ENCODE measurements at places on chromosomes 7 and 10. TPM values are rescaled to one million over a fixed set of nuclear protein-coding genes. Genes with fewer than 3 reads are reported as not detected.

The SPDYE2B gene
- total RNA-seq, result not detected

DNA sequence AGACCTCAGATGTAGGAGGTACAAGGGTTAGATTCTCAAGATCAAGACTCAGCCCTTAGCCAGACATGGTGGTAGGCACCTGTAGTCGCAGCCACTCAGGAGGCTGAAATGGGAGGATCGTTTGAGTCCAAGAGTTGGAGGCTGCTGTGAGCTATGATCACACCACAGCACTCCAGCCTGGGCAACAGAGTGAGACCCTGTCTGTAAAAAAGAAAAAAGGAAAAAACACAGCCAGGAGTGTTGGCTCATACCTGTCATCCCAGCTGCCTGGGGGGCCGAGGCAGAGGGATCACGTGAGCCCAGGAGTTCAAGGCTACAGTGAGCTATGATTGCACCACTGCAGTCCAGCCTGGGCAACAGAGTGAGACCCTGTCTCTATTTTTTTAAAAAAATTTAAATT lies 69.3 kb downstream of the GTF2IRD1 start:
- no peak for DNase-seq

The TES gene
- 120 TPM for total RNA-seq

DNA sequence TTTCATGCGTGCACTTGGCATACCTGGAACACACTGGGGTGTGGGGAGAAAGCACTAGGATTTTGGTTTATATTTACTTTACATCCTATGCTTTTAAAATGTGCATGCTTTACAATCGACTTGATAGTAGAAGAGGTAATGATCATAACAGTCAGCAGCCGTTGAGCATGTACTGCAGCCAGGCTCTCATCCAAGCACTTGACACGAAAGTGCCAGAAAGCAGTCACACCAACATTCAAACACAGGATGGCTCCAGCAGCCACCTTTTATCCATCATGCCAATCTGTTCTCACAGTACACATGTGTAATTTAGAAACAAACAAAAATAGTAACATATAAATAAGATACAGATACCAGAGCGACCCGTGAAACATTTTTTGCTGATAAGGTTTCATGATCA lies 1.2 kb upstream of the FAM241B start:
- no peak for DNase-seq

DNA sequence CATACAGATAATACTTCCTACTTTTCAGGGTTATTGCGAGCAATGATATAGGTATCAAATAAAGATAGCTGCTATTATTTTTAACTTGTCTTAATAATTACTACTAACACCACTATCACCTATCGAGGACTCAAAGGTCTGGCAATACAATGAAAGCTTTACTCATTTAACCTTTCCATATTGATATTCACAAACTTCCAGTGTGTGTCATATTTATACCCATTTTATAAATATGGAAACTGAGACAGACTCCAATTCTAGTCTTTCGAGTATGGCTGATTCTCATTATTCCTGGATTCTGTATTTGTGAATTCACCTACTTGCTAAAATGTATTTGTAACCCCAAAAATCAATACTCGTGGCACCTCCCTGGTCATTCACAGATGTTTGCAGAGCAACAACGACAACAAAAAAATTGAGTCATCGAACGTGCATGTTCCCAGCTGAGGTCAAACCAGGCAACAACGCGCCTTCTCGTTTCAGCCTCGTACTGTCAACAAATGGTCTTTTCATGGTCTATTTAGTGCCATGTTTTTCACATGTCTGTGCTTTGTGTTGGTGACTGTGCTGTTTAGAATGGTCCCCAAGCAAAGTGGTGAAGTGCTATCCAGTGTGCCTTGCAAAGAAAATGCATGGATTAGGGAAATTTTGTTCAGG lies 51.7 kb downstream of the SMURF1 start:
- DNase-seq, result no peak

DNA sequence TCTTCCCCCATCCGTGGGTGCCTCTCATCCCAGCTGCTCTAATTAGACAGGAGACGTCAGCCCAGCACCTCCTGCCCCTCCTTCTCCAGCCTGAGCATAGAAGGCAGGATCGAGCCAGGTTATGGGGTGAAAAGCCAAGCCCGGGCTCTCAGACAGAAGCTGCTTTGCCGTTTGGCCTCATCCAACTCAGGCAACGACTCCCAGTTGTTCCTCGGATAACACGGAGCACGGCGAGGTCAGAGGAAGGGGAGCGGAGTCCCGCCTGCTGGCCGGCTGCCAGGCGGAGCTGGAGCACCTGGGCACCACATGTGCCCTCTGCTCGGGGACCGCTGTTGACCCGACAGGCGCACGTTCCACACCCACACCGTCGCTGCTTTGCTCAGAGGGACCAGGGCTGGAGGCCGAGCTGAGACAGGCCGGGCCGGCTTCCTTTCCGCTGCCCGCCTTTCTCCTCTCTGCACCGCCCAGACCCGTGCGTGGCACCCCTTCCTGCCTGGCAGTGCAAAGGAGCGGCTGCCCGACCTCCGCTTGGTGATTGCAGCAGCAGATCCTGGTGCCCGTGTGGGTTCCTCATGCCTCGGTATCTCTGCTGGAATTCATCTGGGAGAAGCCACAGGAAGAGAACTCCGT lies 21.6 kb upstream of the UNCX start:
- DNase-seq, result no peak

DNA sequence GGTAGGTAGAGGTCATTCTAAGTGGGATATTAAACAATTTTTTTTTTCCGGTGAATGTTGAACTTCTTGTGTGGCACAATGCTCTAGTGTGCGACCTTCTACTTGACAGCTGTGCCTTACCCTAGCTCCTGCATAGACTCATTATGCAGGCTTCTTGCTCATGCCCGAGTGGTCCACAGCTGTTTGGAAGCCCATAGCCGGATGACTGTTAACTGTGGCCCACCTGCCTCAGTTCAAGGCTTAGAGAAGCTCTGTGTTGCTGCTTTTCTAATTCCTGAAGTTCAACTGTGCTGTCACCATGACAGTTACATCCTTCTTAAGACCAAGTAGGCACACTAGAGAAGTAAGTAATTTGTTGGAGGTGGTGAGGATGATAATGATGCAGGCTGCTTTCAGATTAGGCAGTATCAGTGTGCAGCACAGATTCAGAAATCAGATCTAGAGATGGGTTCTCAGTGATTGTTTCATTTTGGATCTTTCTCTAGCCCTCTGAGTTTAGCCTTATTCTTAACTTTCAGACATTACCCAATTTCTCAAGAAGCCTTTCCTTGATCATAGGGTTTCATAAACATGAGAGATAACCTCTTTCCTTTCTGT lies 278.4 kb downstream of the PHF14 start:
- no peak for DNase-seq

GRCh38 chr10:35299016-35299415 lies 37.3 kb upstream of the CCNY start:
- no peak for DNase-seq

DNA sequence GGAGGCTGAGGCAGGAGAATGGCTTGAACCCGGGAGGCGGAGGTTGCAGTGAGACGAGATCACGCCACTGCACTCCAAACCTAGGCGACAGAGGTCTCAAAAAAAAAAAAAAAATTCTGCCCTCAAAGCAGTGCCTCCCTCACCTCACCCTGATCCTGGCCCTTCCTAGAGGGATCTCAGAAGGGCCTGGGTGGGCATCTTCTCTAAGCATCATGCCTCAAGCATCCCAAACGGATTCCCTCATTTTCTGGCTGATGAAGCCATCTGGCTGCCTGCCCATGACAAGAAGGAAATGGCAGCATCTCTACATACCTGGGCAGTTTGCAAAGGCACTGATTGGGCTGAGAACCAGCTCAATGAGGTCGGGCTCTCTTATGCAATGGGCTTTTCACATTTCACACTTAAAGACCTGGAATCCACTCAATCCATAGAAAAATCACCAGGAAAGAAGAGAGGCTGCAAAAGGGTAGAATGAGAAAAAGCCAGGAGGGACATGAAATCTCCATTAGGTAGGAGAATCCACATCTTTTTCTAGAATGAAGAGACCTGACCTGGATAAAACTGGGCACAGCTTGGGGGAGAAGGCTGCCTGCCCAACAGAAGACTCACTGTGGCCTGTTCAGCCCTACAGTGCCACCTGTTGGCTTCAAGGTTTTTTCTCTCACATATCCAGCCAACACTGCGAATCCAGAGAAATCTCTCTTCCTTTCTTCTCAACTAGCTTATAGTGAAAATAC lies 48.1 kb downstream of the PDLIM1 start:
- DNase-seq, result no peak

GRCh38 chr10:22320591-22321155 lies at the start of gene BMI1:
BMI1 (plus strand) TSS chr10:22321099; CDS start chr10:22326450, 5,351 bp downstream.
- peak; percentile 56 for DNase-seq

The BICC1 gene
- not detected for total RNA-seq

DNA sequence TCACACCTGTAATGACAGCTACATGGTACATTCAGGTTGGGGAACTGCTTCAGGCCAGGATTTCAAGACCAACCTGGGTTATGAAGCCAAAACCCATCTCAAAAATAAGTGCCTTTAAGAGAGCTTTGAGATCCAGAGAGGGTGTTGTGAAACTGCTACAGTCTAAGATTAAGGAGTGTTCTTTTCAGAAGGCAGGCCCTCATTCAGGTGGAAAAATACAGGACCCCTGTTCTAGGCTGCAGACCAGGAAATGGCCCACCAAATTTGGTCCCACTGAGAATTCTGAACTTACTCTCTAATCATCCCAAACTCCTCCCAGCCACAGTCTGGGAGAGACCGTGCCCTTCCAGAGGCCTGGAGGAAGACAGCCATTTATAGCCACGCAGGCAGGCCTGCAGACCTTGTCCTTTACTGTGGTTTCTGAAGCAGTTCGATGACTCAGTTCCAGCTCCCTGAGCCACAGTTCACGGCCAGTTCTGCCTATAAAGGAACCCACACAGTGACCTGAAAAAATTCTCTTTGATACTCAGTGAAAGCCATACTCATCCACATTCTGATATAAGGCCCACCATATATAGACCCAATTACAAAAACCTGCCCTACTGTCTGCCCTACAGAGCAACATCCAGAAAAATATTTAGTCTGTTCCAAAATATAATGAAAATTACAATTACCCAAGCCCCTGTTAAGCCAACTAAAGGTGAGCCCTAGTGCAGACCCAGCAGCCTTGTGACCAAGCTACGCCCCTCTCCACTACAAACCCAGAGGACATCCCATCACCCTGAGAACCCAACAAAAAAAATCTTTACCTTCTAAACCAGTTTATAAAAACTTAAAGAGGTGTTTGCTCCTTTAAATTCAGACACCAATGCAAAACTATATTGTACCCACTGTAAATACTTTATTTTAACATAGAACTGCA lies 21.2 kb downstream of the ZNF680 start:
- no peak for DNase-seq

The EPC1 gene
- total RNA-seq, result 46.0 TPM

The RET gene
- 0.44 TPM for total RNA-seq

- no peak for DNase-seq
Observed at GRCh38 chr7:90788052-90788451, 191.9 kb downstream of the CDK14 start.

The SPOCK2 gene
- 541 TPM for total RNA-seq

DNA sequence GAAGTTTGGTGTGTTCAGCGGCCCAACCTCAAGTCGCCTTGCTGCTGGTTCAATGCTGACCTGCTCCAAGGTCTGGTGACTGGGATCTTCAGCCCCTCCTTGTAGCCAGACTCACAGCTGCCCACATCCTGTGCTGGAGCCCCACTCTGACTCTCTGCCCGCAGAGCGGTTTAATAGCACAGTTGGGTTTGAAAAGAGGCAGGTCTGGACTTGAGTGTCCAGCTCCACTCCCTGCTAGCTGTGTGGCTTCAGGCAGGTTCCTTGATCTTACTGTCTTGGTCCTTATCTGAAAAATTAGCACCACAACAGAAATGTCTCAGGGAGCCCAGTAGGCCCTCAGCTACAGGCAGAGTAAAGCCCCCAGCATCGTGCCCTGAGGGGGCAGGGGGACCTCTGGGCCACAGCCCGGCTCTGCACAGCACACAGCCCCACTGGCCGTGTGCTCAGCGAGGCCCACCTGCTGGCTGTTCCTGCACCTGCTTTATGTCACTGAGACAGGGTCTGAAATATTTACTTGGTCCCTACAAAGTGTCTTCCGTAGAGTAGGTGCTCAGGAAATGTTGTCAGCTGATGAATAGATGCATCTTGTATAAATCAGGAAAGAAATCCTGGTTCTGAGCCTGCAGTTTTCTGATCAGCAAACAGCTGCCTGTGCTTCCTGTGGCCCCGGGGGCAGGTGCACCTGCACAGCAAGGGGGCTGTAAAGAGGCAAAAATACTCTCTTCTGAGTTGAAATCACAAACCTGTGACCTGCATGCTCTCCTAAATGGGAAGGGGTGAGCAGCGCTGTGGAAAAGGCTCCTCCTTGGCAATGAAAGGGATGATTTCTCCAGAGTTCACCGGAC lies 155.5 kb downstream of the SVIL start:
- no peak for DNase-seq

DNA sequence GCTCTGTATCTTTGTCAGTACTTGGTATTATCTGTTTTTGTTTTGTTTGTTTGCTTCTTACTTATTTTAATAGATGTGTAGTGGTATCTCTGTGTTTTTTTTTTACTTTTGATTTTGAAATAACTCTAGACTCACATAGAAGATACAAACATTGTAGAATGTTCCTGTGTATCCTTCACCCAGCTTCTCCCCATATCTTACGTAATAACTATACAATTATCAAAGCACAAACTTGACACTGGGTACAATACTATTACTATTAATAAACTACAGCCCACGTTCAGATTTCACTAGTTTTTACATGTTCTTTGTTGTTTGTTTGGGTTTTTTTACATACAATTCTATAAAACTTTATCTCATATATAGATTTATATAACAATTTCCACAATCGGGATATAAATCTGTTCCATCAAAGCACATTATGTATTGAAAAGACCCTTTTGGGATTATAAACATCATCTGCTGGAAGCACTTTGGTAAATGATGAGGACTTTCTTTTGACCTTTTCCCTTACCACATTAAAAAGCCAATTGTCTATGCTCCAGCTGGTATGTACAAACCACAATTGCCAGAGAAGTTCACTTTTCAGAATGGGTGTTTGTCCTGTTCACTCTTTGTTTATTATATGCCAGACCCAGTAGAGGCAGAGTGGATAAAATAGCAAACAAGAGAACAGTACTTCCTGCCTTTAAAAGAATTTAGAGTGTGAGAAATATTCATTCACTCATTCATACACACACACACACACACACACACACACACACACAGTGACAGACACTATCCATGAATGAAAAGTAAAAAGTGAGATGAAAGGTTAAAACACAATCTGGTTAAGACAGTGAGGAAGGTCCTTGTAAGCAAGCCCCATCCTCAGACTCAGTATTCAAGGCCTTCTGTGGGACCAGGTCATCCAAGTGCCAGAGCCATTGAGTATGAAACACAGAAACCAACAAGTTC lies 113.0 kb downstream of the SGMS1 start:
- no peak for DNase-seq

- no peak for DNase-seq
Observed at GRCh38 chr10:103552856-103553742, 59.6 kb downstream of the NEURL1 start.

DNA sequence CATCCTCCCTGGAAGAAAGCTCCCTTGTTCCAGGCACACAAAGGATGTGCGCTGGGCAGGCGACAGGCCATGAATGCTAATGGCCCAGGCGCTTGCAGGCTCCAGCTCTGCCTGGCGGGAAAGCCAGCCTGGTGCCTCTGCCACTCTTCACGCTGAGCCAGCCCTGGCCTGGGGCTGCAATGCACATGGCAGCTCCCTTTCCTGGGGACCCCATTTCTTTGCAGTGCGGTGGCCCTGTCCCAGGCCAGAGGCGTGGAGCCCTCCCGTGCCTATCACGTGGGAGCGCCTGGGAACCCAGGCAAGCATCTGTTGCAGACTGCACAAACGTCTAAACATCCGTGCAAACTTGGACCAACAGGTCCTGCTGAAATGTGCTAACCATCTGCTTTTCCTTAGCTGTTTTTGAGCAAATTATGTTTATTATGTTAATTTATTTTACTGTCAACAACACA lies 152.1 kb upstream of the LYZL2 start:
- DNase-seq, result no peak

The GRM3 gene
- not detected for total RNA-seq

All from naive thymus-derived CD4-positive, alpha-beta T cell (primary cell).